ENCODE measurements at places on chromosomes 4 and X.

GRCh38 chr4:183503497-183504063 lies 1.3 kb upstream of the ING2 start:
- no peak for DNase-seq

DNA sequence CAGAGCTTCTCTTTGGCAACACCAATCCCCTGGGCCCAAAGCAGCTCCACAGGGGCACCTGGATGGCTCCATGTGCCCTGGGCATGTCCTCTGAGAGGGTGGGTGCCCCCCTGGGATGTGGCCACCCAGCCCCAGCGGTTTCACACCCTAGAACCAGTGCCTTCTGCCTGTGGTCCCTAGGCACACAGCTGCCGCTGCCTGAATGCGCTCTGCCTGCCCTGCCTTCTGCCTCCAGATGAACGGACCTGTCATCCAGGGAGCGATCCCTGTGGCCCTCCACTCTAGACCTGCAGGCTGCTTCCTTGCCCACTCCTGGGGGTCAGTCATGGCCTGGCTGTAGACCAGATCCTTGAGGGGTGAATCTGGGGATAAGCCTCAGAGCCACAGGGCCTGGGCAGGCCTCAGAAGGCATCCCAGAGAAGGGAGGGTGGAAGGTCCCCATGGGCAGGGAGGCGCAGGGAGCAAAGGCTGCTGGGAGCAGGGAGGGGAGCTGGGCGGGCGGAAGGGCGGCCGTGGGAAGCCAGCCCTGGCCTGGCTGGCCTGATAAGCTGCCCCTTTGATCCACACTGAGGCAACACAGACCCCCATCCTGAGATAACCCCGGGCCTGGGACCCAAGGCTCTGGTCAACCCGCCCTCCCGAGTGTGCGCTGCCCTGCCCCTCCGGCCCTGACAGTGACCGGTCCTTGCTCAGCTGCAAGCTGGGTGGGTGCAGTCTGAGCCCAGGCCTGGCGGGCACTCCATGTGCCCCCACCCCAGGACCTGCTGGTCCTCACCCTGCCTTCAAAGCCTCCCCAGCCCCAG lies 8.1 kb upstream of the FGFR3 start:
- DNase-seq = peak; percentile 82

GRCh38 chr4:90996813-90997212 lies 869.6 kb downstream of the CCSER1 start:
- DNase-seq = no peak

GRCh38 chr4:88297212-88297516 lies 12.8 kb upstream of the PPM1K start:
- DNase-seq = no peak

- DNase-seq = no peak
These were observed 2.2 kb downstream of the SLITRK4 start for GRCh38 chrX:143633461-143634308.

DNA sequence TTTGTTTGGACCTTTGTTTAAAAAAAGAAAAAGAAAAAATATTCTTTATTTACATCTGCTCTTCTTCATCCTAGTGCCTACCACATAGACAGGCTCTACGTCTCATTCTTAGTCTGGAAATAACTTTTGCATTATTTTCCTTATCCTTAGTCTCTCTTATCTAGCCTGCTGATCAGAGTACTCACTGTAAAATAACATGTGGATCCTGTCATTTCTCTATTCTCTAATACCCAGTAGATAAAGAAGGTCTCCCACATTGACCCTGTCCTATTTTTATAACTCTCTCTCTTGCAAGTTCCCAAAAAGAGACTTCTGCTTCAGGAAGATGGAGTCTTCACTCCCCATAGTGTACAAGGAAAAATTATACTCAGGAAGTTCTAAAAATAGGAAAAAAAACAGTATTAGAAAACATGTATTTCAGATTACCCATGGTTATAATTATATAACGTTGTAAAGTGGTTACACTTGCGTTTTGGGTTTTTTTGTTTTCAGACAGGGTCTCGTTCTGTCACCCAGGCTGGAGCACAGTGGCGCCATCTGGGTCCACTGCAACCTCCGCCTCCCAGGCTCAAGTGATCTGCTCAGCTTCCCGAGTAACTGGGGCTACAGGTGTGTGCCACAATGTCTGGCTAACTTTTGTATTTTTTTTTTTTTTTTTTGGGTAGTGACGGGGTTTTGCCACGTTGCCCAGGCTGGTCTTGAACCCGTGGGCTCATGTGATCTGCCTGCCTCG lies 23.8 kb downstream of the ZFX start:
- no peak for DNase-seq

DNA sequence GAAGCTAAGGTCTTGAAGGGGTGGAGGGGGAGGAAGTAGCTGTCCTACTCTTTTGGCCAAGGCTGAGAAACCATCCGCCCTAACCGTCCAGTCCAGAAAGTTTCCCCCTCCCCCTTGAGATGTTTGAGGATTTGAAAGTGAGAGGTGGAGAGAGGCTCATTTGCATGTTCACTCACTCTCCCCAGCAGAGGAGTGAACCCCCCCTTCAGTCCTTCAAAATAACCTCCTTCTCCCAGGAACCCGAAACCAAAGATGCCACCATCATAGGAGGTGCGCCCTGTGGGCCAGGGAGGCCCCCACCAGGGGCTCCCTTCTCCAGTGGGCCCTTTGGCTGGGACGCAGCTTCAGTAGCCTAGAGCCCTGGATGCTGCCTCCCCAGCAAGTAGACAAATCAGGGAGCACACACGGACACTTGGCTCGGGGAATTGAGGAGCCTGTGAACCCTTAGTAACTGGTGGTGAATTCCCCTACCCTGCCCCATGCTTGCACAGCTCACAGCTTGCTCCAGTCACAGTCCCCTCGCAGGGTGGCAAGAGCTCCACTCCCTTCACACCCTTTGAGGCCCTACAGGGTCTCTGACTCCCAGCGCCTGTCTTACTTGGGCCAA lies 25.6 kb downstream of the ELF4 start:
- no peak for DNase-seq

DNA sequence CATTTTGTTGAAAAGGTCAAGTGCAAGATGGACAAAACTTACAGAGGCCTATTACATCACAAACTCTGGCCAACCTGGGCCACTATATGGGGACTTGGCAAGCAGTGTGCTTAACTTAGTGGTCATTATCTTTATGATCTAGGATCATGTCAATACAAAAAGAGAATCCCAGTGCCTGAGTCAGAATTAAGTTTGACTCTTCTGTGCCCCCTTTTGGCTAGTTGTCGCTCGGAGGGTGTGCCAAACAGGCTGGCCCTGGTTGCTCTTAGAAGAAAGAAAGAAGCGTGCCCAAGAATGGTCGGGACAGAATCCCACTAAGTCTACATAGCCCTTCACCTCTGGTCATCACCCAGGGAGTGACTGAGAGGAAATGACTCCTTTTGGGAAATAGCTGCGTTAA lies 100.1 kb downstream of the EIF4E start:
- DNase-seq = no peak

DNA sequence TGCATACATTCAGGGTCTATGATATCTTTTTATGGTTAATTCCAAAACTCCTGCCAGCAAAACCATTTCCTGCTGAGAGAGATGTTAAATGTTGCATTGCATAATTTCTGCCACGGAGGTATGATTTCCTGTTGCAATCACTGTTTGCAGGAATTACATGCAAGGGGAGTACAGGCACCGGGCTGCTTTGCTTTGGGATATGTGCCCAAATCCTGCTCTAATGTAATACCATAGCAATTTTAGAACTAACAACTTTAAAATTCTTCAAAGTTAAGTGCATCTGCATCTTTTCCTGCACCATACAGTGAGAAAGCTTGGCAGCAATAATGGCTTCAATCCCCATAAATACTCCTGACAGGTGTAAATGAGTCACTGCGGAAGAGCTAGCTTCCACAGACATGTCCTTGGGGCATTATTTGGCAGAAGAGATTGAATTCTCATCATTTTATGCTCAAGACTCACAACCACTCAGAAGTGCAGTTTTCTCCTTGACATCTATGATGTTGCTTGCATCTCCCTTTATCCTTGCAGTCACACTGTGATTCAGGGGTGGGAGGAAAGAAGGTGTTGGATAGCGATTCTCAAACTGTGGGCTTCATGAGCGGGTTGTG lies 29.6 kb downstream of the TRIM2 start:
- no peak for DNase-seq

GRCh38 chr4:184934184-184934583 lies 84.1 kb upstream of the HELT start:
- DNase-seq = no peak

DNA sequence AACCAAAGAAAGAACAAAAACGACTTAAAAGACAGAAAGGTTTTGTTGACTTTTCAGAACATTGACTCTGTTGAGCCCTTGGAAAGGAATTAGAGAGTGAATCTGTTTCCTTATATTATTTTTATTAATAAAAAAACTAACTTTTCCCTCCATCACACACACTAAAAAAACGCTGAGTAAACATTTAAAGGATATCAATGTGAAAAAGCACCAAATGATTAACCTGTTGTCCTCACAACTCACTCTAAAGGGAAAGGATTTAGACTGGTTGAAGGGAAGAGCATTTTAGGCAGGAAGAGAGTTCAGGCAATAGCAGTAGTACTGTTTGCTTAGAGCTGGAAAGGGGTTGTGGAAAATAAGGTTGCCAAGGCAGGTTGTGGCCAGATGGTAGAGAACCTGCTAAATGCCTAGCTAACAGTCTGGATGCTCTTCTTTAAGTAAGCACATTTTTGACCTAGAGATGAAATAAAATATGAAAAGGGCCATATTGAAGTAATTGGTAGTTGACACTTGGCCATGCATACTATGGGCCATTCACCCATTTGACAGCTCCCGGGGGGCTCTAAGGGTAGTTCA lies 98.0 kb upstream of the NDP start:
- DNase-seq = no peak

GRCh38 chr4:186642530-186642929 lies 81.1 kb downstream of the FAT1 start:
- DNase-seq = no peak

DNA sequence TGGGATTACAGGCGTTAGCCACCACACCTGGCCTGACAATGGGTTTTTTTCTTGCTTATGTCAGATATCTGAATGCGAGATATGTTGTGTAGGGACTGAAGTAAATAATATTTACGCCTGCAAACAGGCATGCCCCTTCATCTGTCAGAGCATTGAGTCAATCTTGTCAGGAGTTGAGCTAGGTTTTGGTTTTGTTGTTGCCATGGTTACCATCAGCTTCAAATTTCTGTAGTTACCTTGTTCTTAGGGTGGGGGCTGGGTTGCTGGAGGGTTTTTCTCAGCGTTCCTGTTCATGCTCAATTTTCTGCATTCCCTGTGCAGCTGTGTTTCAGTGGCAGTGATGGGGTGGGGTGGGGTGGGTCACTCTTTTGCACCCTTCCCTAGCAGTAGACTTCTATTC lies 14.5 kb downstream of the MRPL1 start:
- no peak for DNase-seq

DNA sequence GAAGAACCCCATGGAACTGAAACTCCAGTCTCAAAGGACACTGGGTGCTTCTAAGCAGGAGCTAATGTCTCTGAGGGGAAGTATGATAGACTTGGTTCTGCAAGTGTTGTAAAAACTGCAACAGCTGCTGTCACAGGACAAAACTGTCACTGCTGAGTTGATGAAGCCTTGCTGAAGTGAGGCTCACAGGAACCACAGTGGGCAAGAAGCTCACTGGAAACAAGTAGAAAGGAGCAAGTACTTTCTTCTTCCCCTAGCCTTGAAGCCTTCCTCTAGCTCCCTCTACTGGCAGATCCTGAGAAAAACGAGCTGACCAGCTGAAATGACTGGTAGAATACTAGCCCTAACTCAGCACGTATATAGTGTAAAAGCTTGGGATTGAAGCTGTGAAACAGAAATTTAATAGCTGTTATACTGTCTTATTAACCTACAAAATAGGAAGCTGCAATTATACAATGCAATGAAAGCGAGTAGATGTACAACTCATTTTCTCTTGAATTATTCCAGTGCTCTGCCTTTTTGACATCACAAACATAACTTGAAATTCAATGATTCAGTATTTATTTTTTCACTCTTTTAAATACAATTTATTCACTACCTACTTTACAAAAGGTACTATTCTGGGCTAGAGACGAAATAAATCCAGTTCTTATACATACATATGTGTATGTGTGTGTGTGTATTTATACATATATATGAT lies 91.4 kb downstream of the GABRB1 start:
- DNase-seq = peak; percentile 29

GRCh38 chr4:957581-958313 lies 15.6 kb downstream of the DGKQ start:
- no peak for DNase-seq

DNA sequence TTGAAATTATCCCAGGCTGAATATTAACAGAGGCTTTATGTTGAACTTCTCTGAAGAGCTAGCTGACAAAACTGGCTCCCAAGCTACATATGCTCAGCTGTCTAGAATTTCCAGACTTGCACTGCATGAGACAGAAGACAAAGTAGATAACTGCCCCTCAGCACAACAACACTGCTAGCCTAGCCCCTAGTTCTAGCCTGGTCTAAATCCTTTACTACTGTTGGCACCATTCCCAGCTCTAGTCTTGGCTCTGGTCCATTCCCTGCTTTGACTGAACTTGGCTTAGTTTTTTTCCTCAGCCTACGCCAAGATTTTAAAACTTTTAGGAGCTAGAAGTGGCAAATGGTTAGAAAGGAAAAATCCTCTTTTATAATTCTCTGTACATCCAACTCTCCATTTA lies 7.6 kb upstream of the OPHN1 start:
- no peak for DNase-seq

- DNase-seq = no peak
These were observed 62.4 kb downstream of the TMEM165 start for GRCh38 chr4:55458164-55458563.

GRCh38 chr4:92104506-92104905 lies 199.3 kb upstream of the GRID2 start:
- DNase-seq = no peak

DNA sequence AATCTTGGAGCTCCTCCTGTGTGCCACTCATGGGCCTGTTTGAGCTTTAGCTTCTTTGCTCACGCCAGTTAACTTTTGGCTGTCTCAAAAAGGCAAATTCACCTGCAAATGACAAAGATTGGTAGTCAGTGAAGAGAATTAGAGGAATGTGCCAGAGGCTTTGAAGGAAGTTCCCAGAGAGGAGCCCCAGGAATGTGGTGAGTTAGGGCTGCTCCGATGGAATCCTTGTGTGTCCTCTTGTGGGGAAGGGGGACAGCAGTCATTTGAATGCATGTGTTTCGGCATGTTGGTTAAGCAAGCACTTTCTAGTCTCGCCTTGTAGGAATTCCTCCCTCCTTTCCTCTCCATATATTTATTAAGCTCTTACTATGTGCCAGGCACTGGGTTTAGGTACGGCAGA lies 62.9 kb downstream of the ELF4 start:
- no peak for DNase-seq

DNA sequence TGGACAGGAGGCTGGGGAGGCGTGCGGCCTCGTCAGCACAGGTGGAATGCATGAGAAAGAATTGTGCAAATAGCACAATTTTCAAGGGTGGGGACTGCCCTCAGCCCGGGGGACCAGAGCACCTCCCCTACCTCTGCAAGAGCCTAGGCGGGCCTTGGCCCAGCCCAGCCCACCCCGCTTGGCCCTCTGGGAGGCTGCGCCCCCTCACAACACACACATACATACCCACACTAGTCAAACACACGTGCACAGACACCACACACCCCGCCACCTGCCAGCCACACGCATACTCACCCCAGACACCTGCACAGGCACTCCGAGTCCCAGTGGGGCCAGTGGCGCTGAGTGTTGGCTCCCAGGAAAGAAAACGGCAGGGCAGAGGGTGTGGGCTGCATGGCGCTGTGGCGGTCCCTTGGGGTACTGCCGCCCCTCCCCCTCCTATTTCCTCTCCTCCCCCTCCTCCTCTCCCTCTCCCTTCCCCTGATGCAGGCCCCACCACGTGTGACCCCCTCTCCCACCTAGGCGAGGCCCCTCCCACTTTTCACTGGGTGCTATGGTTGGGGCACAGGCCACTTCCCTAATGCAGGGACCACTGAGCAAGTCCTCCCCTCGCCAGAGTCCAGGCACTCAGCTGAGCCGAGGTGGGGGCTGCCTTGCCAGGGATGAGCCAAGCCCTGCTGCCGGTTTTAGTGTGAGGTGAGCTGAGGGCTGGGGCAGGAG lies 84.5 kb downstream of the FAM53A start:
- no peak for DNase-seq

All from CMK (cell line).